ENCODE measurements at places on chromosomes 3 and 15.
A peak's percentile ranks its signal among the peaks of the same experiment; 100 is the strongest.

DNA sequence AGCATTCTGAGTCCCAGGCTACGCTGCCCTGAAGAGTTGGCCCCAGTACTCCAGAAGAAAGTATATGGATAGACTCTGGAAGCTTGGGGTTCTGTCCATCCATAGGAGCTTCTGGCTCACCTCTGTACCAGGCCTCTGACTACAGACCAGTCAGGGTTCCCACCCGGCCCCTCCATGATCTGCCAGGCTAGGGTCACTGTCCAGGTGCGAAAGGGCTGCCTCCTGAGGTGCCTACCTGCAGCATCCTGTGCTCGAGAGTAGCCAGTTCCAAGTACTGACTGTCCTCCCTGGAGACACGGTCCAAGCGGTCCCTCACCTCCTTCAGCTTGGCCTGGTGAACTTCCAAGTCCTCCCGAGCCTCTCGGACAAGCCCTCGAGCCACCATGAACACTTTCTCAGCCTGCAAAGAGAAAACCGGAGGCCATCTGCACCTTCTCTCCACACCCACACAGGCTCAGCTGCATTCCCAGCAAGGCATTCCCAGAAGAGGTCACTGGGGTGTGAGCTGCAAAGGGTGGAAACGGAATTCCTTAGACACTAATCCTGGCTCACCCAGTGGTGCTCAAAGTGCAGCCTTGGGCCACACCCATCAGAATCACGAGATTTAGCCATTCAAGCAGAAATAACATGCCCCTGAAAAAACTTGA lies 3.7 kb upstream of the PLXNB1 start:
- peak; percentile 86 for DNase-seq

DNA sequence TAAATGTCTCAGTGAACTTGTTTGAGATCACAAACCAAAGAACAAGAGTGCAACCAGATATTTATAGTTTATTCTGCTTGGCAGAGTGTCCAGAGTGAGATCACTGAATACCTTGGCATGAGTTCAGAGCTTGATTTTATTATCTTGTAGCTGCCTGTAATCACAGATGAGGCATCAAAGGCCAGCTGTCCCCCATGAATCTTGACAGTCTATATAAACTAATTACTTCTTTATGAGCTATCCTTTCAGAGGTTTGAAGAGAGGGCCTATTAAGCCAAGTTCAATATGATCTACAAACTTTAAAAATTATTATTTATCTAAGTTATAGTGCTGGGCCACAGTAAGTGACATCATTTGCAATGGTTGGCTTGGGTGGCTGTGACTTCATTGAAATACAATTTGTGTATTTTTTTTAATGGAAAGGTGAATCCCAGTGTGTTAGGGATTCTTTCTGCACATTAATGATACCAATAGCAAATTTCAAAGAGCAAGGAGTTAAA lies 251.5 kb downstream of the CLSTN2 start:
- no peak for DNase-seq

GRCh38 chr15:90042766-90043529 lies 41.8 kb downstream of the ZNF710 start:
- peak; percentile 78 for DNase-seq

DNA sequence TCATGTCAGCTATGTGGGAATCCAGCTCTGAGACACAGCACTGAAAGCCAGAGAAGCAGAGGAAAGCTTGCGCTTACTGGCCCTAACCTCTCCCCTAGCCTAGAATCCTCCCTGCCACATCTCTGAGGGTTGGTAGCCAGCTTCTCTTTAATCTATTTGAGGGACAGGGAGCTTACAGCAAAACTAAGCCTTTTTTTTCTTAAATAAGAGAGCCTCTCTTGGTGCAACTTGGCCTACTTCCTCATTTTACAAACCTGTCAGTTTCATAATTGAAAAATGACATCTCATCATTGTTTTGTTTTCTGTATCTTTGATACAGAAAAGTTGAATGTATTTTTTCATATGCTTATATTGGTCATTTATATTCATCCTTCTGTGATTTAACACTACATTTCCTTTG lies 193.9 kb downstream of the ZNF621 start:
- DNase-seq = no peak

- no peak for DNase-seq
Measured at GRCh38 chr3:188853856-188854771, 317.7 kb upstream of the TPRG1 start.

GRCh38 chr3:14511623-14512280 lies 28.4 kb downstream of the GRIP2 start:
- DNase-seq = peak; percentile 36

DNA sequence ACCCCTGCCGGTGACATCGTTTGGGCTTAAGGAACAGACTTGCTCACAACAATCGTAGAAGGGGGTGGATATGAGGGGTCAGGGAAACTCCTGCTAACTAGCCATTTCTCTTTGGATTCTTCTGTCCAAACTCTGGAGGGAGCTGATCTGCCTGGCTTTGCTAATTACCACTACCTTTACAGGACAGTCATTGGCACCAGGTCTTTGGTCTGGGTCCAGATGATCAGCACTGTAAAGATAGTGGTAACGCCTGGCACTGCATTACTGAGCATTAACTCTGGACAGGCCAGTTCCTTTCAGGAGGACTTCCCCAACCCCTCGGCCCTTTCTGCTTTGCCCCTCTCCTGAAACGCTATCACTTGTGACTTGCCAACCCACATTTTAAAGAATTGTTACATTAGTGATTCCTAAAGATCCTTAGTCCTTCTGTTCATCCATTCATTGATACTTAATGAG lies 788 bp downstream of the UQCC5 start:
- no peak for DNase-seq

- DNase-seq = no peak
Measured at GRCh38 chr15:38745626-38746025, 181.0 kb upstream of the RASGRP1 start.

DNA sequence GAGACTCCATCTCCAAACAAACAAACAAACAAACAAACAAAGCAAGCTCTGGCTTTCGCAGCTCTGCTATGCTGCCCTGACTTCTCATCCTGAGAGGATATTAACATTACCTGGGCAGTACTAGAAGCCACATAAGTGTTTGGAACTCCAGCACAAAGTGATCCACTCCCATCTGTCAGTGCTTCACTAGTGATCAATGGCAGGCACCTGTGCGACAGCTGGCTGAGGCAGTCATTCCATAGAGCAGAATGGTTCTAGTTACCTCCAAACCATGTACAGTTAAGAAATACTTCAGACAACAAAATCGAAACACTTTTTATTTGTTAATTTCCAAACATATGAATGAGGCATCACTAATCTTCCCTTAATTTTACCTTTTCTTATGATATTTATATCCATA lies 2.8 kb upstream of the MB21D2 start:
- DNase-seq = no peak

GRCh38 chr15:30859091-30859874 lies 44.4 kb upstream of the FAN1 start:
- DNase-seq = no peak

GRCh38 chr15:87632364-87632763 lies 624.2 kb downstream of the NTRK3 start:
- DNase-seq = no peak

GRCh38 chr3:73687106-73688004 lies 62.6 kb upstream of the PDZRN3 start:
- DNase-seq = no peak

Data from RWPE2 (cell line).